HepG2 (cell line): ENCODE measurements at places on chromosomes 5 and 9. TPM values are rescaled to one million over a fixed set of nuclear protein-coding genes. Genes with fewer than 3 reads are reported as not detected.

DNA sequence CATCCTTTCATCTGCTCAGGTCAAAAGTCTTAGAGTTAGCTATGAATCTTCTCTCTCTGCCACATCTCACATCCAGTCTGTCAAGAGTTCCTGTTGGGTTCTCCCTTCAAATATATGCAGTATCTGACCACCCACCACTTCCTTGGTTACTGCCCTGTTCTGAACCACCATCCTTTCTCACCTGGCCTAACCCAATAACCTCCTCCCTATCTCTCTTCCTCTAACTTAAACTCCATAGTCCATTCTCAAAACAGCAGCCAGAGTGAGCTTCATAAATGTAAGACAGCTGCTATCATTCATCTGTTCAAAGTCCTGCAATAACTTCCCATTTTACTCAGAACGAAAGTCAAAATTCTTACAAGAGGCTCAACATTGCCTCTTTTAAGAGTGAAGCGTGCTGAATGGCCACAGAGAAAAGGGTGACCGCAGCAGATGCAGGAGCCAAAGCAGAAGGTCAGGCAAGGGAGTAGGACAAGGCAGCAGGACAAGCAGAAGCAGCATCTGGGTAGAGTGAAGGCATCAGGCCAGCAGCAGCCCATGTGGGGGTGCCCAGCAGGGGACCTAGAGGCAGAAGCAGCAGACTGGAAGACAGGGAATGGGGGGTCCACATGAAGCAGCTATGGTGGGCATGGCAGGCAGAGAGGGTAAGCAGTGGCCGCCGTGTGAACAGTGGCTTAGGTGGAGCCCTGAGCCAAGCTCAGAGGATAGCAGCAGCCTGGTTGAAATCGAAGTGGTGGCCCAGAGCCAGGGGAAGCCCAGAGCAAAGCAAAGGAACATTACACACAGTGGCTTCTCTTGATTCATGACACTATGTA, 39.3 kb upstream of the CDC42SE2 start:
- no peak overlapping the region for H3K4me3 ChIP-seq
- H3K27ac ChIP-seq: no peak overlapping the region
- no peaks in the 10 kb centered on the region for H3K36me3 ChIP-seq
- no peaks in the 10 kb centered on the region for H3K27me3 ChIP-seq
- DNase-seq: no peak

GRCh38 chr5:36252722-36253365, 11.1 kb upstream of the NADK2 start:
- DNase-seq: no peak
- H3K4me3 ChIP-seq: no peak overlapping the region
- H3K4me1 ChIP-seq: no peaks in the 10 kb centered on the region
- H3K36me3 ChIP-seq: no peaks in the 10 kb centered on the region

DNA sequence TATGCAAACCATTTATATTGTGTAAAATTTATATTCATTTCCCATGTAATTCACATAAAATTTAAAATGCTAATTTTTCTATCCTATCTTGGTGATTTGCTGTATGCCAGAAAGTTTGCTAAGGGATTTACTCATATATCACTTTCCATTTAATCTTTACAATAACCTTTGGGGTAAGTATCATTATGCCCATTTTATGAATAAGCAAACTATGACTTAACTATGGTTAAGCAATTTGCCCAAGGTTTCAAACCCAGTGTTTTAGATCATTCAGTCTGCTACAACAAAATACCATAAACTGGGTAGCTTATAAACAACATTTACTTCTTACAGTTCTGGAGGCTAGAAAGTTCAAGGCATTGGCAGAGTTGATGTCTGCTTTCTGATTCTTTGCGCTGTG, 246.4 kb upstream of the TMEM161B start:
- no peaks in the 10 kb centered on the region for H3K27me3 ChIP-seq
- H3K4me1 ChIP-seq: no peaks in the 10 kb centered on the region
- H3K36me3 ChIP-seq: no peaks in the 10 kb centered on the region
- no peak overlapping the region for H3K4me3 ChIP-seq

DNA sequence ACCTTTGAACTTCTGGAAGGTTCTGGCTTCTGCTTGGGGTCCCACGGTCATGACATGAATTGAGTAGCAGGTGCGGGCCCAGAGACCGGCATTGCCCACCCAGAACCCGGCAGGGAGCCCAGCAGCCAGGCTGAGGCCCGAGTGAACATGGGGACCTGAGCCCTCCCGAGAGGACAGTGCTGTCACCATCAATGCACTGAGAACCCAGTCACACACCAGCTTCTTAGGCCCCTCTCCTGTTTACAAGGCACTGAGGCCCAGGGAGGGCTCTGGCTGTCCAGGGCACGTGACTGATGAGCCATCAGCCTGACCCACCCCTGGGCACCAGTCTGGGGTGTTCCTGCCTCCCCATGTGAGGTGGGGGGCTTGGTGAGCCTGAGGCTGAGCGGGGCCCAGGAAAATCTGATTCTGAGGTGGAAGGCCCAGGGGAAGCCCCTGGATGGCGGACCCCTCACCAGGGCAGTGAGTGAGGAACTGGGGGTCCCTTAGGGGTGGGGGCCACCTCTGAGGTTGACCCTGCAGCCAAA, 60.3 kb upstream of the RNU6ATAC start:
- H3K36me3 ChIP-seq: no peaks in the 10 kb centered on the region
- H3K4me3 ChIP-seq: no peak overlapping the region
- no peak overlapping the region for H3K27ac ChIP-seq
- peaks cover 87% of the 10 kb centered on the region for H3K4me1 ChIP-seq
- peaks cover 60% of the 10 kb centered on the region; the same call in 2 of the 3 replicates for H3K27me3 ChIP-seq

Gene PCDHGA7
- total RNA-seq: 0.17 and 0.31 TPM in 2 replicates

Gene PCDHGC5
- total RNA-seq: not detected in 2 replicates

Gene MYMK
- not detected in 2 replicates for total RNA-seq

Gene PIP5K1B
- 15.8 and 20.9 TPM in 2 replicates for total RNA-seq

Gene PLAA
- total RNA-seq: 22.9 and 25.2 TPM in 2 replicates
